Tibial nerve (tissue), 4 donors: ENCODE measurements at places on chromosomes 5 and 9. TPM values are rescaled to one million over a fixed set of nuclear protein-coding genes. Genes with fewer than 3 reads are reported as not detected.

Gene SLC34A1
- total RNA-seq = not detected

Gene TSSK1B
- 3.5 TPM for total RNA-seq

Gene CRHBP
- total RNA-seq = not detected

GRCh38 chr9:88813638-88814209 lies 177.5 kb upstream of the S1PR3 start:
- H3K4me3 ChIP-seq = no peak overlapping the region
- no peaks in the 10 kb centered on the region for H3K4me1 ChIP-seq
- DNase-seq = no peak
- no peaks in the 10 kb centered on the region for H3K36me3 ChIP-seq

DNA sequence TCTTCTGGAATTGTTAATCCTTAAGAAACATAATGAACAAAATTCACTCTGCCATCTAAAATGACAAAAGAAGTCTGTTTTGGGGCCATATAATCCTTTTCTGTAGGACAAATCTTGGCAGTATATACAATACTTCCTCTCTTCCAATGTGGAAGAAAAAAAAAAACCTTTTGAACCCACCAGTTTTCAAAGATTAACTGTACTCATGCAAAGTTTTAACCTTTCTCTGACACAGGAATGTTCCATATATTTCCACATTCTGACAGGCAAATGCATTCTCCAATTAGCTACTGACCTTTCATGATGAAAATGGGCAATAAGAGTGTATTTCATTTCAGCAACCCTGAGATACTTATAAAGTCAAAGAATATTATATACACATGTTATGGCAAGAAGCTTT lies 65.4 kb downstream of the RNF130 start:
- peaks cover 25% of the 10 kb centered on the region for H3K36me3 ChIP-seq
- DNase-seq = no peak
- H3K4me1 ChIP-seq = peaks cover 26% of the 10 kb centered on the region
- H3K27me3 ChIP-seq = no peaks in the 10 kb centered on the region
- H3K4me3 ChIP-seq = no peak overlapping the region

DNA sequence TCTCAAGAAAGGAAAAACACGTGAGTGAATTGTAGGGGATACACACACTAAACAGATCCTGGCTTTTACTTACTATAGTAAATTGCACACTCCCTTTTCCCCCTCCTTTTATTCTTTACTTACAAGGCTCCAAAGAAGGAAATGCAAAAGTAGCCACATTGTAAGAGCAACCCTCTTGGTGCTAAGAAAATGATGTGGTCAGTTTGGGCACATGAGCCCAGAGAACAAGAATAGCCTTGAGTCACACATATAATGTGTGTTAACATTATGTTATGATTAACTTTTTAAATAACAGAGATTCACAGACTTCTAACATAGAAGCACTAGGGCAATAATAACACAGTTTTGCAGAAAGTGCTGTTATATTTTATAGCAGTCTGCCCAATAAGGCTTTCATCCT lies 48.5 kb downstream of the PCSK5 start:
- H3K27ac ChIP-seq = no peak overlapping the region
- H3K4me3 ChIP-seq = no peak overlapping the region
- H3K27me3 ChIP-seq = no peaks in the 10 kb centered on the region
- peaks cover 13% of the 10 kb centered on the region for H3K4me1 ChIP-seq
- no peak for DNase-seq

DNA sequence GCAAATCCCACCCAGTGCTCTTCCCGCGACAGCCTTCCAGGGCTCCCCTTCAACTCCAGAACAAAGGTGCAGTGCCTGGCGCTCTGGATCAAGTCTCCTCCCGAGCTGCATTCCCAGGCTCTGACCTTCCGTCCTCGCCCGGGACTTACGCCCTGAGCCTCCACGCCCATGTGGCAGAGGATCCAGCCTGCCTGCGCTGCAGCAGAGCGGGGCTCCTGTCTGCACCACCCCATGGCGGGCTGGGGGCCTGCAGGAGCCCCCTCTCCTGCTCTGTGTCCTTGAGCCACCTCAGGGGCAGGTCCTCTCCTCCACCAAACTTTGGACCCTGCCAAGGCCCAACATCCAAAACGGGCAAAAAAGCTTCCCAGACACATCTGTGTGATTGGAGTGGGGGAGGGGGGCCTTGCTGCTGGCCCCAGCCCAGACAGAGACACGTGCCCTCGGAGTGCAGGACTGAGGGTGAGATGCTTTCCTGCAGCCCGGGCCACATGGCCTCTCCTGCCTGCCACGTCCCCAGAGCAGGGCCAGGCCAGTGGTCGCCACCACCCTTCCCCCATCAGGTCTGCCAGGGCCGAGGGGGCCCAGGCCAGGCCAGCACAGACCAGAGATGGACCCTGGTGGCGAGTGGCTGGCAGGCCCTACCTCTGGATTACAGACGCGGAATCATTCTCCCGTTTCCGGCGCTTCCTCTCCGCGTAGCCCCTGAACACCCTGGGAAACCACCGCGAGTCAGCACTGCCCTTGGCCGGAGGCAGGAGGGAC lies 4.4 kb downstream of the NSMF start:
- no peak for DNase-seq
- H3K4me3 ChIP-seq = peak overlapping the region; percentile 30
- H3K4me1 ChIP-seq = peaks cover 60% of the 10 kb centered on the region
- H3K36me3 ChIP-seq = no peaks in the 10 kb centered on the region

Gene PKD2L2
- total RNA-seq = not detected

- no peak overlapping the region for H3K4me3 ChIP-seq
- no peak overlapping the region for H3K27ac ChIP-seq
- no peak for DNase-seq
- H3K27me3 ChIP-seq = no peaks in the 10 kb centered on the region
- H3K36me3 ChIP-seq = no peaks in the 10 kb centered on the region
- no peaks in the 10 kb centered on the region for H3K4me1 ChIP-seq
Observed at GRCh38 chr9:11431490-11431889, 818.7 kb upstream of the PTPRD start.

Gene LCN1
- not detected for total RNA-seq

- no peak overlapping the region for H3K4me3 ChIP-seq
- peak; percentile 72 for DNase-seq
- no peak overlapping the region for H3K27ac ChIP-seq
- no peaks in the 10 kb centered on the region for H3K4me1 ChIP-seq
Observed at GRCh38 chr5:1140171-1140817, 28.4 kb upstream of the SLC12A7 start.
